ENCODE measurements at places on chromosomes 5 and 9.

GRCh38 chr9:93964685-93965084 is 9.5 kb upstream of the BARX1 start:
- DNase-seq = no peak

GRCh38 chr5:174675916-174676315 is 48.5 kb upstream of the MSX2 start:
- no peak for DNase-seq

- no peak for DNase-seq
Observed at GRCh38 chr9:123590499-123590898, 234.5 kb downstream of the CRB2 start.

DNA sequence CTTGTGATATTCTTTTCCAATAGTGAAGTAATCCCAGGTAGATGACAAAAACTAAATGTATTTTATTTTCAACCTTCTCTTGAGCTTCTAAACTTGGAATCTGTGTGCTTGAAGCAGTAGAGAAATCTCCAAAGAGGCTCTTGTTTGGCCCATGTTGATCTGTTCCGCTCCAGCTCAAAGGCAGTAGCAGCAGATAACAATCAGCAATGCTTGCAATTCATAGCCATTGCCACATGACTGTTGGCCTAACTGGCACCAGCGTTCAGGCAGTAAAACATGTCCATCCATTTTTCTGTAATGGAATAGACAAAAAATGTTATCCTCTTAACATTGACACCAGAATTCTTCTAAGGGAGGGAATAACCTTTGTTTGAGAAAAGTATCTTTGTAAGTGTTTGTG is 270.7 kb upstream of the MSX2 start:
- no peak for DNase-seq

DNA sequence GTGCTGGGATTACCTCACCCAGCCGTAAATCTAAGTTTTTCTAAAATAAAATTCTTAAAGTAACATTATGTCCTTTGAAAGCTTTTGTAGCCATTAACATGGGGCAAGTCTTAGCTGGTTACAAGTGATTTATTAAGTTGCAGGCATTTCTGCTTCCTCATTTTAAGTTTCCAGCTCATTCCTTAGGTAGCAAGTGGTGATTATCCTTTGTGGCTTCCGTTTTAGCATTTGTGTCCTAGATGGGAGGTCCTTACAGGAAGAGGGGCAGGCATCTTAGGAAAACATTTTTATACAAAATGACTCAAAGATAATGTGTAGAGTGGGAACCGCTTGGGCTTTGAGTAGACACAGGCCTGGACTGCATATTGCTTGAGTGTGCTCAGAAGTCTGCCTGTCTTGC is 35.0 kb upstream of the ROPN1L start:
- no peak for DNase-seq

GRCh38 chr5:125198270-125198974 is 452.0 kb upstream of the ZNF608 start:
- DNase-seq = peak; percentile 81

DNA sequence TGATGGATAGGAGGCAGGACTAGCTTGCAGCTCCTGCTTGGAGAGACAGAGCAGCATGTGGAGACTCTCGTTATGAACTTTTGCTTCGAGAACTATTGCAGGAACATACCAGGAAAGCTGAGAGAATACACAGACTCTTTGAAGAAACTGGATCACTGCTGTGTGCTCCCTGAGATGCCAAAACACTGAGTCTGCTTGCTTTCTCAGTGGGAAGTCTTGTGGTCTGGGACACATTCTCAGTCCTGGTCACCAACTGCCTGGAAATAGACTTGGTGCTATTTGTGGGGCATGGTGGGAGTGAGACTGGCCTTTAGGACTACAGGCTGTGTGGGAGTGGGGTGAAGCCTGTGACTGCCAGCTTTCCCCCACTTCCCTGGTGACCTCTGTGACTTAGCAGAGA is 252.6 kb downstream of the MED10 start:
- DNase-seq = no peak

DNA sequence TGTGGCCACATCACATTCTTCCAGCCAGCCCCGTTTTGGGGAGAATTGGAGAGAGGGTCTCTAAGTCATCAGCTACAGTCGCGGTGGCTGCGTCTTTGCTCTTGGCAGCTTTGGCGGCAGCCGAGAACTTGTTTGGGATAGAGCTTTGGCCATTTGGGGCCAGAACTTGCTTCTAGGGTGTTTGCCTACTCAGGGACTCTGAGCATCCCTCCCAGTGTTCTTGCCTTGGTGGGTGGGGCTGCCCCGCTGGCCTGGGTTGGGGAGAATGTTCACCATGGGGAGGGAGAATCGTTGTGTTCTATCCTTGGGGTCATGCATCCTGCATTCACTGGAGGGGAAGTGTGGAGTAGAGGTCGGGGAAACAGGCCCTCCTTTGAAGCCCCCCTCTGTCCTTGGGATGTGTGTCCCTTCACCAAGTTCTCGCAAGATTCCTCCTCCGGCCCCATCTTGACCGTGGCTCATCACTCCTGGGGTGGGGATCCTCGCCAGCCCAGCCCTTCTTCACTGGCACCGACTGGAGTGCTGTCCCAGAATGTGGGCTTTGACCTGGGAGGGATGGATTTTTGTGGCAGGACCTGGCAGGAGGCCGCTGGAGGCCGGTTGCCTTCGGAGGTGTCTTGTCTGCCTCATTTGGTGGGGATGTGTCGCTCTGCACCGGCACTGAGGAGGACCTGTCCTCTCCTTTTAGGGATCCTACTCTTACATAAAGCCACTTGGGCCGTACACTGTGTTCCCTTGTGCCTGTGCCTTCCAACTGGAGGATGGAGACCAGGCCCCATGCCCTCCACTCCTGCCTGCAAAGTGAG is 3.5 kb downstream of the PHF2 start:
- DNase-seq = no peak

DNA sequence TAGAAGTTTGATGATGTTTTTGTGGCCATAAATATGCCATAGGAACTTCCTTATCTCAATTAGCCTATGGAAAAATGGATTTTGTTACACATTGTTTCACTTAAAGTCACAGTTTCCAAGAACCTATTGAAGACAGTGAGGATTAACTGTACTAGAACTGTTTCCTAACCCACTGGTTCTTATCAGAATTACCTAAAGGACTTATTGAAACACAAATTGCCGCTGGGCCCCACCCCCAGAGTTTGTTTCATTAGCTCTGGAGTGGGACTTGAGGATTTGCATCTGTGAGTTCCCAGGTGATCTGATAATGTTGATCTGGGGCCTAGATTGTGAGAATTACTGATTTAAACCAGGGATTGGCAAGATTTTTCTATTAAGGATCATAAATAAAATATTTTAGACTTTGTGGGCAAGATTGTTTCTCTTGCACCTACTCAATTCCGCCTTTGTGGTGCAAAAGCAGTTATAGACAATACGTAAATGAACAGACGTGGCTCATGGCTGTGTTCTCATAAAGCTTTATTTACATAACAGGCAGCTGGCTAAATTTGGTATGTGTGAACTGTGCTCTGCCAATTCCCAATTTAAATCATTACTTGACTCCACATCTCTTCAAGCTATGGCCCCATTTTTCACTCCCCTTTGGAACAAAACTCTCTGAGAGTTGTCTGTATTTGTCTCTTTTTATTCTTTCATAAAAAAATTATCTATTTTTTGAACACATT is 9.3 kb downstream of the JAK2 start:
- DNase-seq = no peak

DNA sequence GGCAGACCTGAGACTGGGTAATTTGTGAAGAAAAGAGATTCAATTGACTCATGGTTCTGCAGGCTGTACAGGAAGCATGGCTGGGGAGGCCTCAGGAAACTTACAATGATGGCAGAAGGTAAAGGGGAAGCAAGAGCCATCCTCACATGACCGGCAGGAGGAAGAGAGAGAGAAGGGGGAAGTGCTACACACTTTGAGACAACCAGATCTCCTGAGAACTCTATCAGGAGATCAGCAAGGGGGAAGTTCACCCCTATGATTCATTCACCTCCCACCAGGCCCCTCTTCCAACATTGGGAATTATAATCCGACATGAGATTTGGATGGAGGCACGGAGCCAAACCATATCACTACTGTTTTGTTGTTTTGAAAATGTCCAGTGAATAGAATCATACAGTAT is 110.2 kb downstream of the DAPK1 start:
- no peak for DNase-seq

- DNase-seq = no peak
Observed at GRCh38 chr9:107018861-107019545, 156.0 kb downstream of the ZNF462 start.

DNA sequence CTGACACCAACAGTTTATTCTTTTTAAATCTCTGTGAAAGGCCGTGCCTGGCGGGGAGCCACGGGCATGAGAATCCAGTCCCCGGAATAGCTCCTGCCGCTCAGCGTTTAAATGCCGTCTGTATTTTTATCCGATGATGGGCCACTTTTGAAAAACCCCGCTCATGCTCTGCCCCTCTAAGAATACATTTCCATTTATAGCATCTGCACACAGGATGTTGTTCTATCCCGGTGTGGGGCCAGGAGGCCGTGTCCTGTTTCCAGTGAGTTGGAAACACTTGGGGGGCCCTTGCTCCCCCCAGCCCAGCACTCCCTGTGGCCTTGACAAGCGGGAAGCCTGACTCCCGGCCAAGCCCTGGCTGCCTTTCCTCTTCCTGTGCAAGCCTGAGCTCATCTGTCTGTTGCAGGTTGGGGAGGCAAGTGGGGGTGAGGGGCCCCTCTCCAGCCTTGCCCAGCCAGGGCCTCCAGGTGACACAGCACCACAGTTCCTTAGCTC is 39.0 kb downstream of the ERGIC1 start:
- DNase-seq = peak; percentile 66

- DNase-seq = no peak
Observed at GRCh38 chr9:84874596-84874995, 205.1 kb downstream of the NTRK2 start.

DNA sequence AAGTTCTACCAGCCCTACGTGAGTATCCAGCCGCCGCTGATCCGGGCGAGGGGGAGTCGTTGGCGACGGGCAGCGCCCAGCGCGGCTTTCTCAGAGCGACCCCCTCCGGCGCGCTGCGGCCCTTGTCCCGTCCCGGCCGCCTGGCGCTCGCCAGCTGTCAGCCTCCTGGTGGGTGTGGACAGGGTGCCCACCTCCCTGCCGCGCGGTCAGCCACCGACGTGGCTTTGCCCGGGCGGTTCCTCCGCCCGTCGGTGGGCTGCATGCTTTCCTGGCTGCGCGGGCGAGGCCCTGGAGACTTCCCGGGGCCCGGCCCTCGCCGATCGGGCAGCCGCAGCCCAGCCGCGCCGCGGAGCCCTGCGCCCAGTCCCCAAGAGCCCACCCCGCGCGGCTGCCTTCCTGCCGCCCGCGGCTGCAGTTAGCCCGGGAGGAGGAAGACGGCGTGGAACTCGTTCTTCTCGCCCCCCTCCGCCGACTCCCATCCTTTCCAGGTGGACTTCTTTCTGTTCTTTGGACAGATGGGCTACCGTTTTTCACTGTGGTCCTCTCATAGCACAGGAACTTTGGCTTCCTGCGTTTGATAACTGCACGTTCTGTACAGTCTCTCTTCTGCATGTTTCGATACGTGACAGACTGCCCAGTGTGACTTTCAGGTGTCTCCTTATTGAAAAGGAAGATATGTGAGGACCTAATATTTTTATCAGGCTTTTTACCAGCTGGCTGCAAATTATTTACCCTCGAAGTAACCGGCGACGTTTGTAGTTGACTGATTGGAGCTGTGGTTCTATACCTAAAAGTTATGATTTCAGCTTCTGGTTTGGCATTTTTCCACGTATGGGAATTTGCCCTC is 577 bp downstream of the AP3S1 start:
- DNase-seq = peak; percentile 83

- DNase-seq = no peak
Observed at GRCh38 chr9:27386571-27387091, 89.7 kb upstream of the EQTN start.

GRCh38 chr5:85000671-85001070 is 616.0 kb upstream of the EDIL3 start:
- DNase-seq = no peak

DNA sequence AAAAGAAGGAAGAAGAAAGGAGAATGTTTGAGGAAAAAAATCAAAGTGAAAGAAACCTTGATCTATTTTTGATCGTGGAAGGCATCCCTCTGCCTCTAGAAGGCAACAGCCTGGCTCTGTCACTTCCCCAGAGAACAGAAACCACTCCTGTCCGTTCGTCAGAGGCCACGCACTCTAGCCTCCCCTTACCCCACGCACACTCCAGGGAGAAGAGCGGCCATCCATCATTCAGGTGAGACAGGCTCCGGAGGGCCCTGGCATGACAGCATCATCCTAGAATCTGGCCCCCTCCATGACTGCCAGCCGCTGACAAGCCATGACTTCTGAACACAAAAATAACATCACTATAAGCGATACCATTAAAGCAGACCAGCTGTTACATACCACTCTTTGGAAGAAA is 135.8 kb downstream of the ROR2 start:
- no peak for DNase-seq

GRCh38 chr9:122779181-122779580 is 9.6 kb upstream of the OR5C1 start:
- DNase-seq = no peak

DNA sequence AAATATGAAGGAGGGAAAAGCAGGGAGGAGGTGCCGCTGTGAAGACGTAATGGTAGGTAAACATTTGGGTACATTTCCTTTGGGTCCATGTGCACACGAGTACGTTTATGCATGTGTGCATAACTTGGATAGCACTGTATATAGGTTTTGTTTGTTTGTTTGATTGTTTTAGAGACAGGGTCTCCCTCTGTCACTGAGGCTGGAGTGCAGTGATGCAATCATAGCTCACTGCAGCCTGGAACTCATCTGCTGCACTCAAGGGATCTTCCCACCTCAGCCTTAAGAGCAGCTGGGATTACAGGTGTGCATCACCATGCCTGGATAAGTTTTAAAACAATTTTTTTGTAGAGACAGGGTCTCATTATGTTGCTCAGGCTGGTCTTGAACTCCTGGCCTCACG is 94.0 kb downstream of the THBS4 start:
- DNase-seq = no peak

GRCh38 chr9:109699019-109699418 is 81.0 kb upstream of the PALM2AKAP2 start:
- no peak for DNase-seq

DNA sequence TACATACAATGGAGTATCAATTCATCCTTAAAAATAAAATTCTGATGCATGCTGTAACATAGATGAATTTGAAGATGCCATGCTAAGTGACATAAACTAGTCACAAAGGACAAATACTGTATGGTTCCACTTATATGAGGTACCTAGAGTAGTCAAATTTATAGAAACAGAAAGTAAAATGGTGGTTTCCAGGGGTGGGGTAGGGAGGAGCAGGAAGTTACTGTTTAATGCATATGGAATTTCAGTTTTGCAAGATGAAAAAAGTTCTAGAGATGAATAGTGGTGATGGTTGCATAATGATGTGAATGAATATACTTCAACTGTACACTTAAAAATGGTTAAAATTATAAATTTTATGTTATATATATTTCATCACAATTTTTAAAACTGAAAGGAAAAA is 57.3 kb upstream of the FNIP1 start:
- no peak for DNase-seq

DNA sequence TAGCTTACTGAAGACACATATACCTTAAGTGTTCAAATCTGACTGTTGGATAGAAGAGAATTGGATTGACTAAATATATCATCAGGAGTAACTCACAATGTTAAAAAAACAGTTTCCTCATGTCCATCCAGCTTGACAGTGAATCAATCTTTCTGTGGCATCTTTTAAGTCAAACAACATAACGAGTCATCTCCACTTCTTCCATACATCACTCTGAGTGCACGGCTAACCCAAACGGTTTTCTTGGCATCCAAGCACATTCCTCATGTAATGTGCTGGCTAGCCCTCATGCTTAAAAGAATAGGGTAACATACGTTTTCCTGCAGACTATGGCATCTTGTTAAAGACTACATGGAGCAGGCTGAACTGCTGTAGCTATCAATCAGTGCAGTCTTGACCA is 291.5 kb upstream of the TRPC7 start:
- DNase-seq = no peak

All from right lung (tissue), 10 donors.